ENCODE measurements at places on chromosomes 11 and 22.

DNA sequence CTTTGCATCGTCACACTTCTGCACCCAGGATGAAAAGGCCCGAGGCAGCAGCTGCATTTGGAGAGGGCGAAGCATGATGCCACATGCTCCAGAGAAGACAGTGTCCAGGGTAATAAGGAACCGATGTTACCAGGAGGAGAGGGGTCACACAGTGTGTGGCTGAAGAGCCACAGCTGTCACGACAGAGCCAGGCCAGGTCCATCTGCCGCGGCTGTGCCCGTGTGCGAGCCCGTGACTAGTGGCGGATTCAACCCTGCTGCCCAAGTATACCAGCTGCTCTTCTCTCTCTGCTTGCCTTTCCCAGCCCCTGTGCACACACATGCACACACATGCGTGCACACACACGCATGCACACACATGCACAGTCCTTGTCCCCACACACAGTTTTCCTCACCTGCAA, 1432.5 kb downstream of the BRD1 start:
- DNase-seq: no peak

DNA sequence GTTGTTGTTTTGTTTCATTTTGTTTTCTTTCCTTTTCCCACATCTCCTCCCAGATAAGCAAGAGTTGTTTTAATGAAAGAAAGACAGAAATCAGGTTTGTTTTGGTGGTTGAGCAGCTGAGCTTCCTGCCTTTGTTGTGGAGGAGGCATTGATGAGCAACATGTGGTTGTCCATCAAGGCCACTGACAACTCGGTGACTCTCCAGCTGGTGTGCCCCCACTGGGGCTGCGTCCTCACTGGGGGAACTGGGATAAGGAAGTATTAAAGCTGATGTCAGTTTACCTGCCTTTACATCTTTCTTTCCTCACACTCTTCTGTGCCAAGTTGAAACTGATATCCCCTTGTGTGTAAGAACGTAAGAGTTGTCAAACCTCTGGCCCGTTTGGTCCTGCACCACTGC, 5.9 kb downstream of the VPS26B start:
- no peak for DNase-seq

DNA sequence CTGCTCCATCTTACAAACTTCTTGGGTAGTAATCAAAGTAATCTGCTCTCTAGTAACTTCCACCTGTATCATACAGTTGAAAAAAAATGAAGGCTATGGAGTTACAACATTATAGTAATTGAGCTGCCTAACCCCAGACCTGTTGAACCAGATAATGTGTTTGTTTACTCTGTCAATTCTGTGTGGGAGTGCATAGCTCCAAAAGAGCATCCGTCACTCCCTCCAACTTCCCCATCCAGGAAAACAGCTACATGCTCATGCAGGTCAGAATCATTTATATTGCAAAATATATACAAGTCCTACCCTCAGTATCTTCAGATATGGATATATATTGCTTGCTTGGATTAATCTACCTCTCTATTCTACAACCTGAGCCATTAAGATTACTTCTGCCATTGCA, 244.0 kb upstream of the ANO5 start:
- no peak for DNase-seq

GRCh38 chr11:64152841-64153691, 12.8 kb downstream of the MACROD1 start:
- peak; percentile 49 for DNase-seq

- DNase-seq: no peak
Observed at GRCh38 chr11:44047931-44048431, at the start of gene ACCSL. Gene ACCSL, plus strand, starts transcription at chr11:44047981. Its CDS starts 56 bp downstream, at chr11:44048037.

GRCh38 chr11:71096751-71097388, 155.5 kb downstream of the SHANK2 start:
- DNase-seq: no peak

- no peak for DNase-seq
Observed at GRCh38 chr11:113528982-113529381, 53.8 kb upstream of the DRD2 start.

- DNase-seq: no peak
Observed at GRCh38 chr11:33997584-33998251, 53.8 kb upstream of the CAPRIN1 start.

- no peak for DNase-seq
Observed at GRCh38 chr11:75801362-75802020, 13.5 kb upstream of the UVRAG start.

DNA sequence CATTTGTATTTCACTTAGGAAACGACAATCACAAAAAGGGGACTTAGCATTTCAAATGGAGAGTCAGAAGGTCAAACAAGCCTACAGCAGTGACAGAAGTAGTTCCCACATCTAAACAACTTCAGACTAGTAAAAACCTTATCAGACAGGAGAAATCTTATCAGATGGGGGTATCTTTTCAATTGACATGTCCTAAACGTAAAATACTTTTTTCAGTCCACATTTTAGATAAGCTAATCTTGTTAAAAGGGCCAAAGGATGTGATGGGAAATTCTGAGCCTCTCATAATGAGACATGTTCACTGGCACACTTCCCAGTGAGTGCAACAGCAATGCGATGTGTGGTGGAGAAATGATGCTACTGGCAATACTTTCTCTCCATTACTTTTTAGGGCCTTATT, 2.4 kb downstream of the MAPK1 start:
- no peak for DNase-seq

GRCh38 chr22:32684148-32684821, 117.2 kb upstream of the TIMP3 start:
- DNase-seq: no peak

DNA sequence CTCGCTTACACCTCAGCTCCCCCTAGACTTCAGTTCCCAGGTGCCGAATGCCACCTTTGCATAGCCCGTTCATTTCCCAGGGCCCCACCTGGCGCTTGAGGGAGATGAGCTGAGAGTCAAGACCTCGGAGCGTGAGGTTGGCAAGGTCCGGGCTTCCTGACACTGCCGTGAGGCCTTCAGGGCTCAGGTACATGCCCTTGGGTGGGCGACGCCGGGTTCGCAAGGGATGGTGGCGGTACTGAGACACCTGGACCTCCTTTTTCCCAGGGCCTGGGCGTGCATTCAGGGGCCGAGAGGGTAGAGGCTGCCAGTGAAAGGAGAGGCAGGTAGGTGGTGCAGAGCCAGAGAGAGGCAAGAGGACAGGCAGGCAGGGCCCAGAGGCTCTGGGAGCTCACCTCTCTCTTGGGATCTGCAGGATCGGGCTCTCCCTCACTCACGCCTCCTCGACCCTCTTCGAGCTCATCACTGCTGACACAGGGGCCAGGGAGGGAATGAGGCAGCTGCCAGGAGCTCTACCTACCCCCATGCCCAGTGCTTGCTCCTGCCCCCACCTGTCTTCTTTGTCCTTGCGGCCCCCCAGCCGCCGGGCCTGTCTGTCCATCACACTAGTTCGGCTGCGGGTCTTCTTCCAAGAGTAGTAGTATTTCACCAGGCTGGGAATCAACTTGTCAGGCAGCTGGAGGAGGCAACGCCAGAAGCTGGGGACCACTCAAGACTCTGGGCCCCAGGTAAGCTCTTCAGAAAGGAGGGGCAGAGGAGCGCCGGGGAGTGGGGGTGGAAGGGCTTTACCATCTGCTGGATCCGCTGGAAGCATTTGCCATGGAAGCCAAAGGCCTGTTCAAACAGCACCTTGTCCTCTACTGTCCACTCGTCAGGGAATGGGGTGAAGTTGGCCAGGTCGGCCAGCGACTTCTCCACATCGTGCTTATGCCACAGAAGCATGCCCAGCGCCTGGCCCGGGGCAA, 2.8 kb downstream of the RCOR2 start:
- no peak for DNase-seq

GRCh38 chr11:2092464-2092910, 46.7 kb downstream of the IGF2 start:
- no peak for DNase-seq
